ENCODE measurements at places on chromosomes 2 and 18.
A peak's percentile ranks its signal among the peaks of the same experiment; 100 is the strongest.

GRCh38 chr2:24915175-24915574 lies 4.9 kb downstream of the ADCY3 start:
- no peak for DNase-seq

DNA sequence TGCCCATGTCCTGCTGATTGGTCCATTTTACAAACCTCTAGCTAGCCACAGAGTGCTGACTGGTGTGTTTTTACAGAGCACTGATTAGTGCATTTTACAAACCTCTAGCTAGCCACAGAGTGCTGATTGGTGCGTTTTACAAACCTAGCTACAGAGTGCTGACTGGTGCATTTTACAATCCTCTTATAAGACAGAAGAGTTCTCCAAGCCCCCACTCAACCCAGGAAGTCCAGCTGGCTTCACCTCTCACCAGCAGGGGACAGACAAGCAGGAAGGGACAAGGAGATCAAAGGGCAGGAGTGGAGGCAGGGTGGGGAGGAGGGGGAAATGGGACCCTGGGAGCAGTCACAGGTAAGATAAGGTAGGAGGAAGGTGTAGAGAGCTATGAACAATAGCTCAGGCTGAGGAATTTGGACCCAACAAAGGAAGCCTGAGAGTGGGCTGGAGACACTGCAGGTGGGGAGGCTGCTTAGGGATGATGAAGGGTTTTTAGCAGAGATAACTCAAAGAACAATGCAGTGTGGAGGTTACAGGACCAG lies 37.1 kb downstream of the SH2D6 start:
- DNase-seq, result no peak

DNA sequence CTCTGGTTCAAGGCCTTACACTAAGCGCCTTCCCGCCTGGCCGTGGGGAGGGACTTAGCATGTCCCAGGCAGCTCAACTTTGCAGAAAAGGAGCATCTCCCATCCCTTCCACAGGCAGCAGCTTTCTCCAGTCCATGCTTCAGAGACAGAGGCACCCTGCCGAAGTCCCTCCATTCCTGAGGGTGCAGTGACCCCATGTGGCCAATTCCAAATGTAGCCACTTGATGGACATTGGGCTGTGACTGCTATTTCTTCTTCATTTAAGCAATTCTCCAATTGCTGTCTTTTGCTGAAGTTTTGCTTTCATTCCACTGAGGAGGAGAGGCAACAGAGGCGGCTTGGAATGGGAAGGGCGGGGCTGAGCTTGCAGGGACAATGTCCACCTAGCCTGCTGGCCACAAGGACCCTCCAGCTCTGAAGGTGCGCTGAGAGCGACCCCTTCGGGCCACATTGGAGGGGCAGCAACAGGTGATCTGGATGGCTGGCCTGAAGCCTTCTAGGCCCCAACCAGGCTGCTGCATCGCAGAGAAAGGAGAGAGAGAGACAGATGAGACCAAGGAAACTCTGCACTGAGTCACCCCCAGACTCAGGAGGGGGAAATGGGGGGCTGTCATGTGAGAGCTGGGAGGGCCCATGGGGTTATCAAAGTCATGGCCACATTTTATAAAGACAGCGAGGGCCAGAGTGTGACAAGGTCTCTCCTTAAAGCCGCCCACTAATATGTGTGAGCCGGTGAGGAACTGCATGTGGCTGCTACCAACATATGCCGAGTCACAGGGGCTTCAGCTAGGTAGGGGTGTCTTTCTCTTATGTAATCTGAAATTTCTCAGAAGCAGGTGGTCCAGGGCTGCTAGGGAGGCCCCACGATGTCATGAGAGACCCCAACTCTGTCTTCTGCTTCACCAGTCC lies 61.3 kb downstream of the LONRF2 start:
- peak; percentile 55 for DNase-seq

DNA sequence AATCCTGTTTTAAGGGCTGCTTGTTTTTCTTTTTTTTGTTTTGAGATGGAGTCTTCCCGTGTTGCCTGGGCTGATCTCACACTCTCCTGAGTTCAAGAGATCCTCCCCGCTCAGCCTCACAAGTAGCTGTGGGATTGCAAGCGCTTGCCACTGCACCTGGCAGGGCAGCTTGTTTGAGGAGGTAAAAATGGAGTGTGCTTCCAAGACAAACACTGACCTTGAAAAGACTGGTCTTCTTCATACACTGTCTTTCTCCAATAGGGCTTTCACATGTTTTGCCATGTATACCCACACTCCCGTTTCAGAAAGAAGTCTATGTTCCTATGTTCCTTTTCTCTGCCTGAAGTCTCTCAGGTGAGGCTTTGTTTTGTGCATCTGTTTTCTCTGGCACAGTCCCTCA lies 32.6 kb upstream of the LDAH start:
- DNase-seq, result no peak

DNA sequence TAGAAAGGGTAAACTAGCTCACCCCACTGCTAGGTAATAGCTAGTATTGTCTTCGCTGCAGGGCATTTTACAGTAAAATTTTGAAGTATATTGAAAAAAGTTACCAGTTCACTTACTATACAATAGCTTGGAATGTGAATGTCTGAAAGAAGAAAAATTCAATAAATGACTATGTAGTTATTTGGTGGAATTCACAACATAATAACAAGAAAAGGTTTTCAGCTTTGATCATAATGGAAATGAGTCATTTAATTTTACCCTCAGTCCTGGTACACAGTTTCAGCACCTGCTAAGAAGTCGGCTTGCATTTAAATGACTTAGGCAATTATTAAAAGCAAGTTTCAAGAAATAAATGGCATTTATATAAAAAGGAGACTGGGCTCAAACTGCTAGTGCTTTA lies 90.4 kb downstream of the NUP35 start:
- DNase-seq, result no peak

- DNase-seq, result no peak
Observed at GRCh38 chr2:145927131-145927950, 1407.4 kb upstream of the ZEB2 start.

- DNase-seq, result no peak
Observed at GRCh38 chr2:192218377-192218776, 23.6 kb upstream of the TMEFF2 start.

- DNase-seq, result no peak
Observed at GRCh38 chr2:64854773-64855237, 134.4 kb upstream of the SLC1A4 start.

DNA sequence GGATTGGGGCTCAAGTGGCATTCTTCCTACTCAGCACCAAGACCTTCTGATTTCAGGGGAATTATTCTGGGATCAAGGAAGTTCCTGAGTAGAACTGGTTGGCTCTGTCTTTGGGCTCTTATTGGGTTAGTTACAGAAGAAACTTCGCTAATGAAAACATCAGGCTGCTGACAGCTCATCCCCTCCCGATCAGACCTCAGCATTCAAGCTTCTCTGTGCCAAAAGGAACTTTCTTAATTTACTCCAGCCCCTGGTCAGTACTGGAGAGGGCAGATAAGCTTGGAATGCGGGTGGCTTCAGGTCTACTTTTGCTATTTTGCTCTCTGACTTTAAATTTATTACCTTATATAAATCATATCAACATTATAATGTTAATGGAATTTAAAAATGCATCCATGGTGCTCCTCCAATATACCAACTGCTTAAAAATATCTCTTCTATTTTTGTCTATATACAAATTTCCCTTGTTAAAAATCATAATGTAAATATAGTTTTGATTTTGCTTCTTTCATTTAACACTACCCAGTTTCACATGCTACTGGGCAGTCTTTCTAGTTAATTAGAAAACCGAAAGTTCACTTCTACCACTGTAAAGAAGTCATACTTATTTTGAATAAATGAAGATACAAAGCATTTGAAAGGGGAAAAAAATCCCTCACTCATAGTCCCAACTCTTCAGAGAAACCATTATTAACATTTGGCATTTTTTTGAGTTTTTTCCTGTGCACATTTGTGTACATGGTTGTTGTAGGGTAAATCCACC lies 34.4 kb downstream of the PCARE start:
- DNase-seq, result no peak

DNA sequence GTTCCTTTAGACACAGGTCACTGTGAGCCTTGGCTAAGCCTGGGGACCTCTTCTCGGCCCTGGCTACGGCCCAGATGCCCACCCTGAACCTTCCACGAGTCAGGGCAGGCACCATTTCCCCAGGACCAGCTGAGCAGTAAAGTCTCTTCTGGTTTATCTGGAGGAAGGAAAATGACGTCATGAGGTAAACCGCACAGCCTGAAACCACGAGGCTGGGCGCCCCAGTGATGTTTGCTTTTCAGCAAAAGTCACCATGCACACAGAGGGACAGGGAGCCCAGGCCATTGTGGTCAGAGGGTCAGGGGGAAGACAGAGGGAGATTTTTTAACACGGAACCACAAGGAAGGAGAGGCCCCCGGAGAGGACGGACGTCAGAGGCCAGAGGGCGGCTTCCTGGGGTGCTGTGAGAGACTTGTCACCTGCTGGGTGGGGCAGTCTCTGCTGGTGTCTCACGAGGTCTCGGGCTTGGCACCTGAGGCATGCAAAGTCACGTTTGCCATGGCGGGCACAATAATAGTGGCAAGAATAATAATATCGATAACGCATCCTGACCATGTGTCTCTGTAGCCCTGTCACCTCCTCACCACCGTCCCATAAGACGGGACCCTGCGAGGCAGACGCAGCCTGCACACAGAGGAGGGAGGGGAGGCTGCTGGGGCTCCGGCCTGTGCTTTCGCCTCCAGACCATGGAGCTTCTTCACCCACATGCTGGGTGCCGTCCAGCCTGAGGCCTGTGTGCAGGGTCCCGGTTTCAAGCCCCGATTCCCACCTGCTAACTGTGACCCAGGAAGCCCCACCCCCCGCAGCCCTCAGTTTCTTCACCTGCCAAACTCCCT lies 33.2 kb upstream of the FOSL2 start:
- no peak for DNase-seq

GRCh38 chr2:113229795-113230194 lies 48.9 kb downstream of the PAX8 start:
- DNase-seq, result no peak

DNA sequence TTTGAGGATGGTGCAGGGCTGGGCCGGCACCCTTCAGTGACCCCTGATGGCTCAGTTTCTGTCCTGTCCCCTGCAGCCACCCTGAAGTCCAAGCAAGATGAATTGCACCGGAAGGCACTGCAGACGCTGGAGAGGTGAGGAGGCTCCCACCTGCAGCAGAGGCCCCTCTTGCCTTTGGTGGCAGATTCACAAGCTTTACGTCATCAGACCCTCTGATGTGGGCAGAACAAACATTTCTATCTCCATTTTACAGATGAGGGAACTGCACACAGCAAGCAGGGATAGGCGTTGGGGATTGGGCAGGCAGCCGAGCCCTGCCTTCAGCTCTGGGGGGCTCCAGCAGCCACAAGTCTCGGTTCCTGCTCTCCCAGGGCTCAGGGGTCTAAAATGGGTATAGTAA lies 107.7 kb upstream of the MCFD2 start:
- DNase-seq, result no peak

- DNase-seq, result no peak
Observed at GRCh38 chr2:38509314-38509946, 93.3 kb downstream of the HNRNPLL start.

- no peak for DNase-seq
Observed at GRCh38 chr18:34772887-34773286, 62.8 kb downstream of the DTNA start.

- DNase-seq, result no peak
Observed at GRCh38 chr18:77321823-77322805, 72.5 kb downstream of the GALR1 start.

DNA sequence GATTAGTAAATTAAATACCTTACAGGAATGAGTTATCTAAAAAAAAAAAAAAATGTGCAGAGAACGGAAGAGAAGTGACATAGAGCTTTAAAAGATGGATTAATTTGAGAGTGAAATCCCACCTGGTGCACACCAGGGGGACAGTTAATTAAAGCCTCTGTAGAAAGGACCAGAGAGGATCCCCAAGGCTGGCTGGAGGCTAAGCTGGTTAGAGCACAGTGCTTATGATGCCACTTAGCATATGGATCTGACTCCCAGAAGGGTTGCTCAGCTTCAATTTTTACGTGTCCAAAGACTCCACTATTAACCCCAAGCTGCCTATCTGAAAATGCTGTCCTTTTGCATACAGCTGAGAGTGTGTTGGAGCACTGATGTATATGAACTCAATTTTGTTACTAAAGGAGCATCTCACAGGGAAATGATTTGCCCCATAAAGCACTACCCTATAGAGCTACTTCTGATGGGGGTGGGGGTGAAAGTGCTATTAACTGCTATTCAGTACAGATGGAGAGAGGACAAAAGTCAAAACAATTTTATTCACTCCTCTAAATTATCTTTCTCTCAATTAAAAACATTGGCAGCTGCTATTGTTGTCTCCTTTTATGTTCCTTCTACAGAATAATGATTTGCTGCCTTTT lies 15.2 kb upstream of the SLC8A1 start:
- no peak for DNase-seq

DNA sequence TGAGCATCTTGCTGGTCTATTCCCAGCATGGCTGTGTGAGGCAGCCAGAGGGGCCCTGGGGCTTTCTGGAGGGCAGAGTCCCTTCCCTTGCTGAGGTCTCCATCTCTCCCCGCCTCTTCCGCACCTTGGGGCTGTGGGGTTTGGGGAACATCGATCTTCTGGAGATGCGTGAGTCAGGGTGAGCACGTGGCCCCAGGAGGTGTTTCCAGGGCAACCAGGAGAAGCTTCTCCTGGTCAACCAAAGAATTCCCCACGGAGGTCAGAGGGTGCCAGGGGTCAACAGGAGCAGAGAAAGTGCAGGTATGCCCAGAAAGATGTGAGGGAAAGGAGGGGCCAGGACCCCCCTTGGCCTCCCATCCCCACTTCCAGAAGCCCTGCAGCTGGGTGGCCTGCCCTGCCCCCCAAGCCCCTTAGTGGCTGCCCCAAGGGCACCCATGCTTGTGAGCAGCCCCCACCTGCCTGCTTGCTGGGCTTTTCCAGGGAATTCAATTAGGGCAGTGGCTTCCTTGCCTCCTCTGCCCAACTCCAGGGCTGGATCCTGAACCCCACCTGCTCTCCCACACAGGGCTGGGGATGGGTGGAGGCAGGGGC lies 2.8 kb upstream of the PROM2 start:
- no peak for DNase-seq

Data from HS-27A (cell line).